ENCODE measurements at places on chromosomes 6 and 20.

DNA sequence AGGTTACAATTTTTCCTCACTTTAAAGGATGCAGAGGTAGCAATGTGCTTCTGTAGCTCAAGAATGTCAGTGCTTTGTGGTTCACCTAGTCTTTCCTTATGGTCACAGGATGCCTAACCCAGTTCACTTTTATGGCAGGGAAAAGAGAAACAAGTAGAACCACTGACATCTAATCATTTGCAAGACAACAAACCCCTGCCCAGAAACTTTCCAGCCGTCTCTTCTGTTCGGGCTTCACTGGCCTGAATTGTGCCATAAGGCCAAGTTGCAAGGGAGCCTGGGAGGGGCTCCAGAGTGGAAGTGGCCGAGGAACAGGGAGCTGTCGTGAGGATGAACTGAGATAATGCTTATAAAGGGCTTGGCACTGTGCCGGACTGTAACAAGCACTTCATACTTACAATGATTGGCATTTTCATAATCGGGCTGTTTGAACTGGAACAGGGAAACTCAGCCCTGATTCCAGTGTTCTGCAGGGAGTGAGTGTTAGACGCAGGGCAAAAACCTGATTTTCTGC, 212.6 kb downstream of the BCAS1 start:
- no peak for DNase-seq

DNA sequence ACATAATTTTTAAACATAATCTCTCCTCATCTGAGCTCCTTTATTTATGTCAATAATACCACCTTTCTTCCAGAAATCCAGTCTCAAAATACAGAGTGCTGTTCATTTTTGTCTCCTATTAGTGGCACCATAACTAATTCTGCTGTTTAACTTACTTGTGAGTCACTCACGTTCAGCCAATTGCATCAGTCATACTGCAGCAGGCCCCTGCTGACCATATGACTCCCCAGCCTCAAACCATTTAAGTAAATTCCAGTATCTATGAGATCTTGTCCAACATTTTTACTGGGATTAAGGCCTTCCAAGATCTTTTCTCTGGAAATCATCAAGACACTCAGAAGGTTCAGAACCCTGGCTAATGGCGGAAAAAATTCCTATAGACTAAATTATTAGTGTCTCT, 982.2 kb upstream of the MAP3K7 start:
- peak; percentile 53 for DNase-seq

GRCh38 chr6:52634211-52634610, 36.7 kb upstream of the TMEM14A start:
- peak; percentile 49 for DNase-seq

GRCh38 chr6:165637586-165637985, 25.5 kb downstream of the PDE10A start:
- DNase-seq, result peak; percentile 45

DNA sequence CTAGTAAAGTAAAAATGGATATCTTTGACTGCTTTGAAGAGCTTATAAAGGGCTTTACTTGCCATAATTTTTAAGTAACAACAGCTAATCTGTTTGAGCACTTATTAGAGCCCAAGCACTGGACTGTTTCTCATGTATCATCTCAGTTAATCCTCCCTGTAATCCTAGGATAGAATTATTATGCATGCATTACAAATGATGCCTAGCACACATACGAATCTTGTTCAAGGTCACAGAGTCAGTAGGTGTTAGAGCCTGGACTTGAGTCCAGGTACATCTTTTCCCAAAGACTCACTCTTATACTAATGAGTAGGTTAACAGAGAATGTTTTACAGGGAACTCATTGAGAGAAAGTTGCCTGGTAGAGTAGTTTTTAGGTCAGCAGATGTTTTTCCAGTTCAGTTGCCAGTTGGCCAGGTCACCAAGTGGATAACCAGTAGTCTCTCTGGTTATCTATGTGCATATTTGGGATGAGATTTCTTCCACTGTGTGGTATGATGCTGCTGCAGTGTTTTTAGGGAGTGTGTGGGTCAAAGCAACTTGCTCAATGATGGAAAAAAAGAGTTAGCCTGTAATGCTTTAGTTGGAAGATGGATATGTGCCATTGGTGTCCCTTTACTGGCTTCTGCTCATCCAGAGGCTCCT, 32.3 kb upstream of the LAMA4 start:
- DNase-seq, result no peak

- DNase-seq, result peak; percentile 27
Observed at GRCh38 chr20:17992847-17993513, 24.2 kb downstream of the MGME1 start.

- DNase-seq, result peak; percentile 2
Observed at GRCh38 chr20:21100578-21101452, 5.3 kb downstream of the LINC00237 start.

DNA sequence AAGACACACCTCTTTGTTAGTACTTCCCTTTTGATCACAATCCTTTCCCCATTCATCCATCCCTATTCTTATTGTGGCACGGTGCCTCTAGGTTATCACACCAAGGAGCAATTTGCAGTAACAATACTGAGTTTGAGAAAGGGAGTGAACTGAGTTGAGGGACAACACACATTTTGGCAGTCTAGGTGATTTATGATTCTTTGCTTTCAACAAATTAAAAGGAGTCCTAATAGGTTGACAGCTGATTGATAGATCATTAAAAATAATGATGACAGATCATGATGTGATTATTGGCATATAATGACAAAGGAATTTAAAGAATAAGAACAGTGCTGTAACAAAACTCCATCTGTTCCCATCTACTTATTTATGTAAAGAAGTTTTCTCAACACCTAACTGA, 36.7 kb downstream of the IMPG1 start:
- no peak for DNase-seq

GRCh38 chr6:83518816-83519480, 6.6 kb downstream of the PRSS35 start:
- DNase-seq, result peak; percentile 58

GRCh38 chr20:25049261-25050060, 8.5 kb downstream of the ACSS1 start:
- DNase-seq, result no peak

All from IMR-90 (cell line).